ENCODE measurements at places on chromosomes 11 and 22.

GRCh38 chr11:133977067-133977677 lies 20.4 kb upstream of the IGSF9B start:
- no peak for DNase-seq

GRCh38 chr11:4639931-4640330 lies 2.7 kb downstream of the OR51D1 start:
- DNase-seq = no peak

DNA sequence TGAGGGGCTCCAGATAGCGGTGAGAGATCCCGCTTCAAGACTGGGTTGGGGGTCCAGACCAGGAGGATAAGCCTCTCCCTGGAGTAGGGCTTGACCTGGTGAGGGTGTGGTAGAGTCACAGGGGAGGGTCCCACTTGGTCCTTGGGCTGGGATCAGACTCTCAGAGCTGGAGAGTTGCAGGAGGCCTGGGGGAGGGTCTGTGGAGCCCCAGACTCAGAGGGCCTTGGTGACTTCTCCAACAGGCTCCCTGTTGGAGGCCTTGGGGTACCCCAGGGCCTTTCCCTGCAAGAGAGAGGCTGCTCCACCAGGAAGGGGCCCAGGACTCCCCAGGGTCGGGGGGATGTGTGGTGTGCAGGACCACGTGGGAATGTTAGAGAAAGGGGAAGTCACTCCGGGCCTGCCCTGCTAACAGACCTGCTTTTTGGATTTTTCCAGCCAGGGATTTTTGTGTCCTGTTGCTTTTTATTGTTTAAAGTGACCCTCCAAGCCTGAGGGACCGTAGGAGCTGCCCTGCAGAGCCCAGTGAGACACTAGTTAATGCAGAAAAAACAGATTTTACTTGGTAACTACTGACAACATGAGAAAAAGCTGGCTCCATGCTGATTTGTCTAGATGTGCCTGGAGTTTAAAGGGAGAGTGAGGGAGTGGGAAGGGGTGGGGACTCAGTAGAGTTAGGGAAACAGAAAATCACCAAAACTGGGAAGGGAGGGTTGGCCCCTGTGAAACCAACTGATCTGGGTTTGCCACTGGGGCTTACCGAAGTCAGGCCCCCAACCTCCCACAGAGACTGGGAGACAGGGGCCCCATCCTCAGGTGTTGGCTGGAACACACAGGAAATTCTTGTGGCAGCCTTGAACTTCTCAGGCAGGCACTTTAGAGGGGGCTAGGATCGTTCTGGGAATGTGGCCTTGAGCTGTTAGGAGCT lies 801 bp upstream of the TXNRD2 start:
- no peak for DNase-seq

DNA sequence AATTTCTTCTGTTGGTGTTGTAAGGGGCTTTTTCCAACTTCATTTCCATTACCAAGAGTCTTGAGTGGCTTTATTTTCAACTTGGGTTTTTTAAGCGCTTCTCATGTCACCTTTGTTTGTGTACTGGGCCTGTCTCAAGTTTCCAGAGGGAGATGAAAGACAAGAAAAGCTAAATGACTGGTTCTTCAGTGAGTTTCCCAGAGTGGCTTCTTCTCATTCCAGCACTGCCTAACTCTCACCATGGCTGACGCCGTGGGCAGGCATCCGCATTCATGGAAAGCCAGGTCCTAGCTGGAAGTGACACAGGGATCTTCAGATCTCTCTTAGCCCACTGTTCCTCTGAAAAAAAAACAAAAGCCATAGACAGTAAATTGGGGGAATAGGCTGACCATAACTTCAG lies 28.6 kb downstream of the MARK2 start:
- DNase-seq = no peak

All from CD4-positive, alpha-beta T cell (primary cell).